MG63 (cell line): ENCODE measurements at places on chromosomes 5 and 9. TPM values are rescaled to one million over a fixed set of nuclear protein-coding genes. Genes with fewer than 3 reads are reported as not detected.

Gene LOX
- total RNA-seq: 334 and 360 TPM in 2 replicates

- DNase-seq: no peak
Measured at GRCh38 chr9:129455151-129455995, 165.5 kb downstream of the C9orf50 start.

- DNase-seq: no peak
Measured at GRCh38 chr5:140245926-140246325, 57.0 kb downstream of the PFDN1 start.

- DNase-seq: no peak
Measured at GRCh38 chr5:144219869-144220268, 49.2 kb downstream of the KCTD16 start.

GRCh38 chr9:21709464-21710058 lies 92.9 kb upstream of the MTAP start:
- DNase-seq: peak; percentile 80
